Aorta (tissue), 5 donors: ENCODE measurements at places on chromosomes 5 and 9. TPM values are rescaled to one million over a fixed set of nuclear protein-coding genes. Genes with fewer than 3 reads are reported as not detected.

Gene SOX30
- total RNA-seq, result not detected

Gene ZDHHC11
- total RNA-seq, result 9.4 TPM

Gene PARP8
- 28.2 TPM for total RNA-seq

Gene KLF4
- total RNA-seq, result 87.8 TPM

Gene HDAC3
- 52.4 TPM for total RNA-seq

Gene NUTM2G
- not detected for total RNA-seq

Gene OR1N2
- not detected for total RNA-seq

Gene PTPN3
- 7.8 TPM for total RNA-seq

Gene ATP6V1G1
- total RNA-seq, result 65.4 TPM

Gene ZDHHC12
- total RNA-seq, result 11.2 TPM

Gene WHRN
- total RNA-seq, result 3.8 TPM

Gene OR1J2
- not detected for total RNA-seq

Gene CCIN
- 0.99 TPM for total RNA-seq

Gene XPA
- 23.4 TPM for total RNA-seq

Gene SLC34A3
- not detected for total RNA-seq

Gene CARD6
- total RNA-seq, result 10.4 TPM

Gene SAPCD2
- total RNA-seq, result 0.26 TPM

Gene NUTM2F
- total RNA-seq, result not detected

Gene HAND1
- total RNA-seq, result not detected

Gene CKMT2
- 29.3 TPM for total RNA-seq

Gene TEX48
- total RNA-seq, result not detected

Gene DRD1
- total RNA-seq, result 0.62 TPM

Gene PCDHGA1
- total RNA-seq, result 1.6 TPM

Gene CCNH
- total RNA-seq, result 96.9 TPM

Gene MARCOL
- not detected for total RNA-seq

Gene STING1
- total RNA-seq, result 111 TPM

Gene ANKRD20A1
- total RNA-seq, result 3.0 TPM

Gene CTXN3
- not detected for total RNA-seq

Gene IL31RA
- total RNA-seq, result 3.7 TPM

Gene PTTG1
- total RNA-seq, result 3.0 TPM

Gene TMEM267
- 11.1 TPM for total RNA-seq

Gene PPP2R2B
- 27.3 TPM for total RNA-seq

Gene WNT8A
- not detected for total RNA-seq

Gene PCSK5
- total RNA-seq, result 37.5 TPM

Gene RNF224
- not detected for total RNA-seq

Gene PITX1
- total RNA-seq, result not detected

Gene PPIC
- 52.5 TPM for total RNA-seq
